Putamen (tissue), 1 donor: ENCODE measurements at places on chromosomes 4 and X.

GRCh38 chrX:25004040-25004439 lies 11.7 kb downstream of the ARX start:
- no peak for DNase-seq

DNA sequence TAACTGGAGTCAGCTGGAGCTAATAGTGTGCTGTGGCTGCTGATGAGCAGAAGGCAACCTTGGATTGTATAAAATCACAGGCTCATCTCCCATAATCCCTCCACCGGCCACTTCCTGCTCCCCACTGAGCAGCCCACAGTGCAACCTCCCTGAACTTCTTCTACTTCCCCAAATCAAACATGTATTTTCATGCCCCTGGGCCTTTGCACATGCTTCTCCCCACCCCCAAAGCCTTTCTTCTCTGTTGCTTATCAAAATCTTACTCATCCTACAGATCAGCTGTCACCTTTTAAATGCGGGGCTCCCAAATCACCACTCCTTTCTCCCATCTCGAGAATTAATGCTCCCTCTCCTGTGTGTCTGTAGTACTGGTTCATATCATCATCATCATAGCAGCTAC lies 35.8 kb downstream of the RHOH start:
- DNase-seq = no peak

- no peak for DNase-seq
Observed at GRCh38 chr4:169811476-169811875, 53.7 kb upstream of the HPF1 start.

DNA sequence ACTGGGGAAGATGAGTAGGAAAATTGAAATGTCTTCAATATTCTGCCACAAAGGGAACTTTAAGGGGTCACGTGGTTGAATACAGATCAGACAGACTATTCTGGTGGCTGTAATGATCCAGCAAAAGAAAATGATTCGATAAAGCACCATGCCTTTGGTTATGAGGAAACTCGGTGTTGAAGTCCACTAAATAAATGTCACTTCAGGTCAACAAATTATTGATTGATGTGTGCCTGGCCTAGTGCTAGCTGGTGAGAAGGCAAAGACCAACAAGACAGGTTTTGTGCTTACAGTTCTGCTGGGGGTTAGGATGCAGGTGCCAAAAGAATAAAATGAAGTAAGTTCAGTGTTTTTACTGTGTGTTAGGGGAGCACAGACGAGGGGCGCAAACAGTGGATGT lies 142.5 kb downstream of the STAG2 start:
- DNase-seq = no peak

GRCh38 chr4:17704020-17704650 lies 77.3 kb downstream of the FAM184B start:
- DNase-seq = peak; percentile 39

GRCh38 chr4:84719115-84719514 lies 136.2 kb downstream of the CDS1 start:
- DNase-seq = no peak

DNA sequence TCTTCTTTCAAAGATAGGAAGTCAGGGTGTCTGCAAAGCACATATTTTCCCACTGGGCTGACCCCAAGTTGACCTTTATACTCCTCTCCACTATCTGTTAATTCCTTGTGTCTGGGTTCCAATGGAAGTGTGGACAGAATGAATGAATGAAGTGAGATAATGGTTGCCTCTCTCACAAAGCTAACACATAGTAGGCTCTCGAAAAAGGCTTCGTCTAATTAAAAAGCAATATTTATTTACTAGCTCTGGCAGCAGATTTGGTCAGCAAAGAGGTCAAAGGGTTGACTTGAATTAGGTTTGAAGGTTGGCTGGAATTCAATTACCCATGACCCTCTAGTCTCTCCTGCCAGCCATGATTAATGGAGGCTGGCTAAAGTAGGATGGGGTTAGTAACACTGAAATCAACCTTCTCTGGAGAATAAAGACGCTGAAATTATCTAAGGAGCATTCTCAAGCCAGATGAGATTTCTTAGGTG lies 280.3 kb upstream of the KLF3 start:
- DNase-seq = no peak

DNA sequence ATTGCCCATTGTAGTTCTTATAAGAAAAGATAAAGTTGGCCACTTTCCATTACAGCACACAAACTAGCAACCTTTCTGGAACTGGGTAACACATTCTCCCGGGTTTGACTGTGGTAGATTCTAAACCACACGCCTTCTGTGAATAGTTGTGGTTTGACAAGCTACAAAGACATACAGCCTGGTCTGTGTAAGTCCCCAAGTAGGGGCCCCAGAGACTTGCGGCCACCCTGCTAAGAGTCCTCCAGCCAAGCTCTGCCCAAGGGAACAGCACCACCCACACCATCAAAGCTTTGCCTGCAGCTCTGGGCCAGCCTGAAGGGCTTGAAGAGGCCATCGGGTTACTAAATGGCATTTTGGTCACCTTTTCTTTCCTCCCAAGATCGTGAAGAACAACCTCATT lies 203.4 kb downstream of the MAML3 start:
- DNase-seq = no peak

DNA sequence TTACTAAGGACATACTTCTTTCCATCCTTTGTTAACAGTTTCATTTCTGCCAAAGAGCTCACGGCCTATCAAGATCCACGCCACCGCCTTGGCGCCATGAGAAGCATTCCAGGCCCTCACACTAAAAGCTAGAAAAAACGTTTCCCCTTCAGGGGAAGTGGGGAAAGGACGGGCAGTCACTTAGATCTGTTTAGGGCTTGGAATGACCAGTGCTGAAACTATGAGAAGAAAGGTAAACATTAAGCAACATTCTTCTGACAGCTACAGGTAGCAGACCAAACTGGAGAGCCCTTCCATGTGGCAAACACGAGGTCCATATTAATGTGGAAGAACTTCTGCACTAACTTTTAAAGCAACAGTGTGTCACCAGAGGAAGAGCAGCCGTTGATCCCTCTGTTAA lies 146.7 kb downstream of the SH3KBP1 start:
- no peak for DNase-seq

- no peak for DNase-seq
Observed at GRCh38 chr4:118124997-118125396, 90.7 kb downstream of the NDST3 start.

DNA sequence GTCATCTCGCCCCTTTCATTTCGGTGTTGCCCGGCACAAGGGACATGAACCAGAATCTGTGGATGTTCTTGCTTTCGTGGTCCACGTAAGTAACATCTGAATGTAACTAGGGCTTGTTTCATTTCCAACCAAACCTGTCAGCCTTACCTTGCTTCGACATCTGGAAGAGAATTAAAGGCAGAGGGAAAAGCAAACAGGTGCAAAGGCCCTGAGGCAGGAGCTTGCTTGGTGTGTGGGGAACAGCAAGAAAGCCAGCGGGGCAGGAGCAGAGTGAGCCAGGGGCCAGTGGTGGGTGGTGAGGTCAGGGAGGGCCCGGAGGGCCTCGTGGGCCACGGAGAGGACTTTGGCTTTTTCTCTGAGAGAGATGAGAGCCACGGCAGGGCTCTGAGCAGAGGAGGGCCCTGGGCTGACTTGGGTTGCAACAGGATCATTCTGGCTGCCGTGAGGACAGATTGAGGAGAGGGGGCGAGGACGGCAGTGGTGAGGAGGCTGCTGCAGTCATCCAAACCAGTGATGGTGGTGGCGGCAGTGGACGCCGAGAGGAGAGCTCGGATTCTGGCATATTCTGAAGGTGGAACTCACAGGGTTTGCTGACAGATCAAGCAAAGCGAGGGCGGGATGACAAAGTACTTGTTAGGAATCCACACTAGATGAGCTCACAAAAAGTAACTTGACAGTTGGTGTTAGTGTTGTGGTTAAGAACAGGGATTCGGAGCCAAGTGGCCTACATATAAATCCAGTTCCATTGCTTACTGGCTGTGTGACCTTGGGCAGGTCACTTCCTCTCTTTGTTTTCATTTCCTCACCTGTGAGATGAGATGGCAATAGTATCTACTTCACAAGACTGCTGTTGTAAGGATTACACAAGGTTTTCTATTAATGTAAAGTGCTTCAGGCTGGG lies 6.8 kb upstream of the WDR13 start:
- no peak for DNase-seq

GRCh38 chr4:32172761-32173160 lies 1452.6 kb downstream of the PCDH7 start:
- no peak for DNase-seq

GRCh38 chr4:115424852-115425251 lies 311.4 kb upstream of the NDST4 start:
- no peak for DNase-seq

- DNase-seq = peak; percentile 18
Observed at GRCh38 chr4:22233230-22233629, 282.6 kb downstream of the ADGRA3 start.

DNA sequence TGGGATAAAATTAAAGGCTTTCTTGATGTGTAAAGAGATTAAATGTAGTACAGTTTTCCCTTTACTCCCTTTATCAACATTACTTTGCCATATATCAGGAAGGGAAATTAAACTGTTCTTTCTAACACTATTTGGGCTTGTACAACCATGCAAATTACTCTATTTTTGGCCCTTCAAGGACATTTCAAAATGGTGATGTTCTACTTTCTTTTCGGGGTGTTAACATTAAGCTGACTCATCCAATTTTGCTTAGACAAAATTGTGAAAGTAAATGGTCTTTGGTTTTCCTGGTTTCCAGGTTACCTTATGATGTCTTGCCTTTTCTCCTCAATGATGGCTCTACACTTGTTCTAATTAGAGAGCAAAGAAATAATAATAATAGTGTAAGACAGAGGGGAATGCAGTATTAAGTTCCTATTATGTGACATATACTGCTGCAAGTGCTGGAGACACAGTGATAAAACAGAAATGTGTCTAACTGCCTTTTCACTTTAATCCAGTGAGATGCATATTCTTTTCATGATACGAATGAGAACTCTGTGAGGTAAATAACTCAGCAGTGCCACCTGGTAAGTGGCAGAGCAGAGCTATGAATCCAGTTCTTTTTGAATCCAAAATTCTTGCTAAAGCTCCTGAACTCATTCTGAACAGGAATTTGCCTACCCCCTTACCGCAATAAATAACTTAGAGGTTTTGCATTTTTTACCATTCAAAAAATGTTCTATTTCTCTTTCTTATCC lies 35.7 kb upstream of the PDE5A start:
- no peak for DNase-seq

GRCh38 chr4:32031026-32031425 lies 1310.9 kb downstream of the PCDH7 start:
- DNase-seq = no peak

DNA sequence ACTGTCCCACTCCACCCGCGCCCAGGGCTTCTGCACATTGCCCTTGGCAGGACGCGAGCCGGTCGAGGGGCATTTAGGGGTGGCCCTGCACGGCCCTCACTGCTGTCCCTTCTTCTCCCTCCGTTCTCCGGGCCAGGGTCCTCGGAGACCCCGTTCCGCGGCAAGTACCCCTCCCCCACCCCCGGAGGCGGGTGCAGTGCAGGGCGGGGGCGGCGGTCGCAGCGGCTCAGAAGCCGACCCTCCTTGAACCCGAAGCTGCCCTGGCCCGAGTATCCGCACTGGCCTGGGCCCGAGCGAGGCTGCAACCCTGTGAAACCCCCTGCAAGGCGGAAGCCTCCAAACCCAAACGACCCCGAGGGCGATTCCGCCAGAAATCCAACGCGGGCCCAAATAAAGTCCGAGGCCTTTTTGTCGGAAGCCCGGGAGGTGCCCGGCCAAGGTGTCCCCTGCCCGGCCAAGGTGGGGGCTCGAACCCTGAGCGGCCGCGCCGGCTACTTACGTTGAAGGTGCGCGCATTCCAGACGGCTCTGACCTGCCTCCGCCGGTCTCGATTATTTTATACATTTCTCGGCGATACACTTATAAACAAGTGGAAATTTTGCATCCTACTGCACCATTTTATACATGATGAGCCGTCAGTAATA lies 53.1 kb upstream of the TMEM33 start:
- no peak for DNase-seq

- no peak for DNase-seq
Observed at GRCh38 chr4:99827454-99827853, 10.8 kb downstream of the DAPP1 start.

- no peak for DNase-seq
Observed at GRCh38 chrX:130848763-130849162, 54.2 kb downstream of the ENOX2 start.

- DNase-seq = no peak
Observed at GRCh38 chrX:120726294-120726693, 96.4 kb upstream of the C1GALT1C1 start.

DNA sequence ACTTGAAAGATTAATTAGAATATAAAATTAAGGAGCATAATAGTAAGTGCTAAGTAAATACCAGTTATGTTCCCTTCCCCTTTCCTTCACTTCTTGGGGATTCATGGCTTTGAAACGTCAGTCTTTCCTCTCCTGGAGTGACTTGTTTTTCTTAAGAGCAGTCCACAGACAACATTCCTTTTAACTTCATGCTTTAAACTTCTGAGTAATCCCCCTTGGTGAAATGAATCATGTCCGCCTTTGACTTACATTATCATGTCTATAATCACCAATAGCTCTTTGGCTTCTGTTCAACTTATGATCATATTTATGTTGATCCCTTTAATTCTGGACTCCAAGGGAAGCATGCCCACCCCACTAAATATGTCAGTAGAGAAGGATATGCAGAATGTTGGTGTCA lies 1012.1 kb upstream of the SLIT2 start:
- DNase-seq = no peak

DNA sequence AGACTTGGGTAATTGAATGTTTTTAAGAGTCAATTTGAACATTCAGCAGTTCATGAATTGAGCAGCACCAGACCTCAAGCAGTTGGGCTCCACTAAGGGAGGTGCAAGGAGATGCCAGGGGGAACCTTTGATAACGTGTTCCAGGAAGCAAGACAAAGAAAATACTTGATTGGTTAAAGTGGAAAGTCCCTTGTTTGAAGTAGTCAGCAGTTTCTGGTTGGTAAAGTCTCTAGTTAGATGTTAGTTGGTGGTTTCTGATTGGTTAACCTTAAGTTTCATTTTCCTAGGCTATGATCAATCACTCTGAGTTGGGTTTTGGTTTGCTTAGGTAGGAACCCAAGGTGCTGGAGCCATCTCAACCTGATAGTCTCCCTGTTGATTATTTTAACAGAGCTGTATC lies 4.0 kb downstream of the HERC6 start:
- no peak for DNase-seq

DNA sequence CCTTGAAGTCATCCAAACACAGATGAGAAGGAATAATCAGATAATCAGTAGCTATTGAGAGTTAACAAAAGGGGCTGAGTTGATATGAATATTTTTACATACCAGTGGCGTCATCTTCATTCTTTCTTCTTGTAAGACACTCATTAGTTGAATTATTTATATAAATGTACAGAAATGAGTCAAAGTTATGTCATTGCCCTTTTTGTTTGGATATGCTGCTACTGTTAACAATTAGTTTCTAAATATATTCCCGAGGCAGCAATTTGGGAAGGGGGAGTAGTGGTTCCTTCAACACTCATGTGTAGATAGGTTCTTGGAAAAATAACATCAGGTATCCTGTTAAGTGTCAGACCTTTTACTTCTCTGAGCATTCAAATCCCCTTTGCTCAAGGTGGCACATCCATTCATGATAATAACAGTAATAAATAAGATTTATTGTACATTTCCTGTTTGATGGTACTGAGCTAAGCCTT lies 436.6 kb downstream of the SPRY1 start:
- DNase-seq = no peak

- DNase-seq = no peak
Observed at GRCh38 chrX:72368796-72369195, 63.1 kb upstream of the CITED1 start.

GRCh38 chr4:6192245-6192644 lies 8.1 kb downstream of the JAKMIP1 start:
- no peak for DNase-seq
